ENCODE measurements at places on chromosomes 2 and 18. TPM values are rescaled to one million over a fixed set of nuclear protein-coding genes. Genes with fewer than 3 reads are reported as not detected.

The LCT gene
- not detected for polyA plus RNA-seq

The FZD7 gene
- polyA plus RNA-seq = 0.88 TPM

The SRD5A2 gene
- polyA plus RNA-seq = not detected

The ATOH8 gene
- polyA plus RNA-seq = not detected

The MTHFD2 gene
- 128 TPM for polyA plus RNA-seq

The EGR4 gene
- not detected for polyA plus RNA-seq

The KIF5C gene
- polyA plus RNA-seq = 0.27 TPM

The ST3GAL5 gene
- polyA plus RNA-seq = 5.5 TPM

The GREB1L gene
- 0.05 TPM for polyA plus RNA-seq

The COL6A3 gene
- polyA plus RNA-seq = 0.16 TPM

The ATP6V1C2 gene
- polyA plus RNA-seq = 1.1 TPM

The ASB18 gene
- polyA plus RNA-seq = not detected

The ESPNL gene
- polyA plus RNA-seq = 0.05 TPM

The FTCDNL1 gene
- 3.0 TPM for polyA plus RNA-seq

The IL18RAP gene
- 0.54 TPM for polyA plus RNA-seq

The PDE1A gene
- polyA plus RNA-seq = not detected

The PTPRN gene
- not detected for polyA plus RNA-seq

The MAPK4 gene
- polyA plus RNA-seq = not detected

The SCN1A gene
- not detected for polyA plus RNA-seq

The GKN2 gene
- not detected for polyA plus RNA-seq

The ALK gene
- not detected for polyA plus RNA-seq

The UGT1A5 gene
- not detected for polyA plus RNA-seq

The RESP18 gene
- not detected for polyA plus RNA-seq

The C2orf66 gene
- not detected for polyA plus RNA-seq

The STAT4 gene
- polyA plus RNA-seq = 9.1 TPM

The LBX2 gene
- polyA plus RNA-seq = 0.88 TPM

The B3GNT7 gene
- 5.2 TPM for polyA plus RNA-seq

The TRABD2A gene
- 3.0 TPM for polyA plus RNA-seq

The SLC14A1 gene
- not detected for polyA plus RNA-seq
